ENCODE measurements at places on chromosomes 1 and 21.

GRCh38 chr1:23593556-23594148, 34.4 kb upstream of the ID3 start:
- no peak for DNase-seq

GRCh38 chr1:218304281-218305039, 19.4 kb downstream of the RRP15 start:
- DNase-seq = no peak

DNA sequence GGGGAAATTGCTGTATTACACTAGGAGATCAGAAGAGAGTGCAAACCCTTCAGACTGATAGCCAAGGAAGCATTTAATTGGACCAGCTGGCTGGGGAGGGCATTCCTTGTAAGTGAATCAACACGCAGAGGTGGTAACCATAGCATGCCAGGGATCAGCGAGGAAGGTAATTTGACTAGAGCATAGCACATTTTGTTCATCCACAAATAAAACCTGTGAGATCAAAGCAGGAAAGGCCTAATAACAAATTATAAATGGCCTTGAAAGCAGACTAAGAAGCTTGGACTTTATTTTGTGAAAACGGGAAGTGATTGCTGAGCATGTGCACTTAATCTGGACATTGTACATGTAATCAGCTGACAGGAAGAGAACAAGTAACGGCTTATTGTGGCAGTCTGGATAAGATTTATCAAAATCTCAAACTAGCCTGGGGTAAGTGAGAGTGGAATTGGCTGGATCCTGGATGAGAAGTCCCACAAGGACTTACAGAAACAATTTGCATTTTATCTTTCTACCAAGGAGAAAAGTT, 11.7 kb upstream of the CD55 start:
- no peak for DNase-seq

GRCh38 chr1:95888941-95889390, 655.0 kb downstream of the RWDD3 start:
- no peak for DNase-seq

DNA sequence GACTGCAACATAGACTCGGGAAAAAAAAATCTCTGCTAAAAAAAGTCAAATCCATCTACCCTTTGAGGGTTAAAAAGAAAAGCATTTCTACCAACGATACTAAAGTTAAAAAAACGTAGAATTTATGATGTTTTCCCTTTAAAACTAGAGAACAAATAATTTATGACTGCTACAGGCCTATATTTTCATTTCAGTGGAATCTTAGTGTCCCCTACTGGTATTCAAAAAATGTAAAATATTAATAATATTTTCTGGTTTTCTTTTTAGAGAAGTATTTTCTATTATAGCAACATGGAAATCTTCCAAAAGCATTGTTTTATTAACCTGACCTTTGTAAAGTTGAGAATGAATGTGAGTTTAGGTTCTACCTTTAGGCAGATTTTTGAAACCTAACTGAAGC, 1582.2 kb downstream of the MRPL39 start:
- DNase-seq = no peak

DNA sequence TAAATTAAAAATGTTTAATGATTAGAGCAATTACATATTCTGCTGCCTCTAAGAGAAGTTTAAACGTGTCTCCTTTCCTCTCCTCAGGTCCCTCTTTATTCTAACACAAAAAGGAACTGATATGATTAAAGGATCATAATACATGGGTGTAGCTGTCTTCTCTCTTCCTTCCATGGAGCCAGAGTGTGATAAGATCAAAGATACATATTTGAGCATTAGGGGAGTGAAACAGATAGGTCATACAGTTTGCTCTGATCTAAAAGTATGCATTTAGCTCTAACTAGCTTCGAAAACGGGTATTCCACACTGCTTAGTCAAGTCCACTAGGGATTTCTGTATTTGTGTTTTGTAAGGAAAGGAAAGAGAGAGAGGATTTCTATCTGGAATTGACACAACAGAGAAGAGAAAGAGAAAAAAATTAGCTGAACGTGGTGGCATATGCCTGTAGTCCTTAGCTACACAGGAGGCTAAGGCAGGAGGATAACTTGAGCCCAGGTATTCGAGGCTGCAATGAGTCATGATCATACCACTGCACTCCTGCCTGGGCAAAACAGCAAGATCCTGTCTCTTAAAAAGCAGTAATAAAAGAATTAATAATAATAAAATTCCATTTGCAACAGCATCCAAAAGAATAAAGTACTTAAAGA, 63.1 kb downstream of the CDC42BPA start:
- DNase-seq = no peak
